ENCODE measurements at places on chromosomes 2 and 18.

DNA sequence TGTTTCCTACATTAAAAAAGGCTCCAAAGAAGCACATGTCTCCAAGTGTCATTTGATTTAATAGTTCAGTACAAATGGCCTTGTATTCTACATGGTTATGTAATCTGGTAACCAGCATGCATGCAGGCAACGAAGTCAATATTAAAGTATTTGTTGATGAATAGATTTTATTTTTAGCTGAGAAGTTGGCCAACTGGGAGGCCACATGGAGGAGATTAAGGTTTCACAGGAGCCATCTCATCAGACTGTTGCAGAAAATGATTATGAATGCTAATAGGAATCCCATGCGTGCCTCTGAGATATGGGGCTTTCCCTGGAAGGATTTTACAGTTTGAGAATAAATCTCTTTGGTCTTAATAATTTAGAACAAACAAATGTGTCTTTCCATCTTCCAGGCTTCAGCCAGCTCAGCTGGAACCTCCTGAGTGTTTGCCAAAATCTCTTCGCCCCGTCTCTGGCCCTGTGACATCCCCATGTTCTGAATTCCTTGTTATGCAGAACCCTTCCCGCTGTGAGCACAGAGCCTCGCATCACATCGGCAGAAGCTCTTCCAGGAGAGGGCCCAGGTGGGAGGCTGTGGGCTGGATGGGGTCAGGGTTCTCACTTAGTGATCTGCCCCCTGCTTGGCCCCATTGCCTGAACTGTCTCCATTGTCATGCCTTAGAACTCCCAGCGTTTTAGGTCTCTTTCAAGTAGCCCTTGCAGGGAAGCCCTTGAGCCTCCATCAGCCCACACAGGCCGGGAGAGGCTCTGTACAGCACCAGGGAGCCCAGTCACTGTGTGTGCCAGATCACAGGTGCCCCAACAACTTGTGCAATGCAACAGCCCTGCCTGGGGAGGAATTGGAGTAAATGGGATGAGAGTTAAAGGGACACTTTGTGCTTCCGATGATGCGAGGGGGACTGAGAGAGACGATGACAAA lies 190.5 kb upstream of the TWIST2 start:
- no peak for DNase-seq

DNA sequence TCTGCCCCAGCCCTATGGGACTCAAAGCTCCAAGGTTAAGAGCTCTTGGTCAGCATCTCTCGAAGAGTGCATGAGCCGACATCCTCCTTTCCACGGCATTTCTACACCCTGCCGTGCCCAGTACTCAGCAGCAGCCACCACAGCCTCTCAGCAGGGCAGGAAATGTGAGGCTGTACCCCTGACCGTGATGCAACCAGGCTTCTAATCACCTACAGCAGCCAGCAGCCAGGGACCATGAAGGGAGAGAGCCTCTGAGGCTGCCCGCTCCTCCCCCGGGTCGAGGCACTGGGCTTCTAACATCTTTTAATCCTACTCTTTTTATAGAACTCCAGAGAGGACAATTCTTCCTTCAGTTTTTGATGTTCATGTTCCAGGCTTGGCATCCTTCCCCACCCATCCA lies 6.5 kb downstream of the CYS1 start:
- no peak for DNase-seq

DNA sequence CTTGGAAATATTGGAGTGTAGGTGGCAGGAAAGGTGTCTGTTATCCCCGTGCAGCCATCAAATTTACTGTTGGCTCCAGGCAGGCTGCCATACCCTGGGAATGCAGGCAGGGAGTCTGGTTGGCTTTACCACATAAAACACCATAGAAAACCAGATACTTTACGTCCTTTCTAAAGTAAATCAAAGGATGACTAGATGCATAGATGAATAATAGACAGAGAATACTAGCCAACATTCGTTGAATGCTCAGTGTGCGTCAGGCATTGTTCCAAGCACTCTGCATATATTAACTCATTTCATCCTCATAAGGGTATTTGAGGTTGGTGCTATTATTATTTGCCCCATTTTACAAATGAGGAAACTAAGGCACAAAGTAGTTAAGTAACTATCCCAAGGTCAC lies 65.2 kb downstream of the VSNL1 start:
- DNase-seq, result no peak

- DNase-seq, result no peak
Measured at GRCh38 chr18:58315739-58316215, 271.8 kb downstream of the NEDD4L start.

GRCh38 chr2:15892151-15892880 lies 48.0 kb upstream of the MYCN start:
- DNase-seq, result no peak

GRCh38 chr18:78660311-78660710 lies 319.3 kb upstream of the SALL3 start:
- no peak for DNase-seq

GRCh38 chr2:101047075-101047766 lies 45.1 kb downstream of the RPL31 start:
- no peak for DNase-seq

DNA sequence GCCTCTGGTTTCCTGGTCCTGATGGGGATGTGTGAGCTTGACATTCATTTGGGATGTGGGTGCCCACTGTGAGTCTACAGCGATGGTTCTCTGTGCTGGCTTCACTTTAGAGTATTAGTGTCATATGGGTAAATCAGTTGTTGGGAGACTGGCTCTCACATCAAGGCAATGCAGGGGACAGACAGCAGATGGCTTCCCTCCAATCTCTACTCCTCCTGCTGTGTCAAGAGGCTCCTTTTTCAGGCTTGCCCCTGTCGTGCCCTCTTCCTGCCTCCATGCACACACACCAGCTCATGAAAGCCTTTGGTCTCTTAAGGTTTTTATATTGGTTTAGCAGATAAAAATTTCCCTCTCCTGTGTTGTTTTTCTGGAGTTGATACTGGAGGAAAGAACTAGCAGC lies 315.6 kb downstream of the RDH14 start:
- DNase-seq, result no peak
